NCI-H1105 (cell line): ENCODE measurements at places on chromosomes 11 and 22.

DNA sequence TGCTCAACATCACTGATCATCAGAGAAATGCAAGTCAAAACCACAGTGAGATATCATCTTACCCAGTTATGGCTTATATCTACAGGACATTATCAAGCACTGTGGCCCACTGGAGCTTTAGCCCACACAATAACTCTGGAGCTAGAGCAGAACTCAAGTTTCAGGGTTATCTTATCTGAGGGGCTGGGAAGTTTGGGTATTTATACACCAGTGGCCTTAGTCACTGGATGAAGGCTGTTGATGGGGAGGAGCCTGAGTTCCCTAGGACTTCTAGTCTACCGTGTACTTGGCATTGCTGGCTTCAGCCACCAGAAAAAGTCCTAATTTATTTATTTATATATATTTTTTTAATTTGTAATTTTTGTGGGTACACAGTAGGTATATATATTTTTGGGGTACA, 19.3 kb downstream of the HSD17B12 start:
- DNase-seq, result no peak

DNA sequence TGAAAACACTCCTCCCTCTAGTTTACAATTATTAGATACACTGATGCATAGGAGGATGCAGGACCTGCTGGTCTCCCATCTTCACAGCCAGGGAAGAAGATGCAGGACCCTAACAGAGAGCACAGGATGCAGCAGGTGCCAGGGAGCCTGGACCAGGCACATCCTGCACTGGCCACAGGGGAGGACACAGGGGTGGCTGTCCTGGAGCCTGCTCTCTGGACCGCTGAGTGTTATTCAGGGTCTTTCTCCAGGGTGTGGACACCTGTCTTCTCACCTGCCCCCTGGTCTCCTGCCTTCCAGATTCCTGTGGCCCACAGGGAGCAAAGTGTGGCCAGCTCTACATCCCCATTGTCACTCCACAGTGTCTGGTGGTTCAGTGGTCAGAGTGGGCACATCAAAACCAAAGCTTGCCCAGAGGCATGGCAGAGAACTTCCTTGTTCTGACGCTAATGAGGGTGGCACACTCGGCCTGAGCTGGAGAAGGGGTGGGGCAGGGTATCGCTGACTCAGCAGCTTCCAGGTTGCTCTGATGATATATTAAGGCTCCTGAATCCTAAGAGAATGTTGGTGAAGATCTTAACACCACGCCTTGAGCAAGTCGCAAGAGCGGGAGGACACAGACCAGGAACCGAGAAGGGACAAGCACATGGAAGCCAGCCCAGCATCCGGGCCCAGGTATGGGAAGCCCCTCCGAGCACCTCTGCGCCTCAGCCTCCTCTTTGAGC, at the start of gene APOBEC3A:
Gene APOBEC3A (plus strand): TSS at position 564 of the 725 bp plus-strand sequence. CDS start 83 bp downstream, at position 647.
- no peak for DNase-seq

DNA sequence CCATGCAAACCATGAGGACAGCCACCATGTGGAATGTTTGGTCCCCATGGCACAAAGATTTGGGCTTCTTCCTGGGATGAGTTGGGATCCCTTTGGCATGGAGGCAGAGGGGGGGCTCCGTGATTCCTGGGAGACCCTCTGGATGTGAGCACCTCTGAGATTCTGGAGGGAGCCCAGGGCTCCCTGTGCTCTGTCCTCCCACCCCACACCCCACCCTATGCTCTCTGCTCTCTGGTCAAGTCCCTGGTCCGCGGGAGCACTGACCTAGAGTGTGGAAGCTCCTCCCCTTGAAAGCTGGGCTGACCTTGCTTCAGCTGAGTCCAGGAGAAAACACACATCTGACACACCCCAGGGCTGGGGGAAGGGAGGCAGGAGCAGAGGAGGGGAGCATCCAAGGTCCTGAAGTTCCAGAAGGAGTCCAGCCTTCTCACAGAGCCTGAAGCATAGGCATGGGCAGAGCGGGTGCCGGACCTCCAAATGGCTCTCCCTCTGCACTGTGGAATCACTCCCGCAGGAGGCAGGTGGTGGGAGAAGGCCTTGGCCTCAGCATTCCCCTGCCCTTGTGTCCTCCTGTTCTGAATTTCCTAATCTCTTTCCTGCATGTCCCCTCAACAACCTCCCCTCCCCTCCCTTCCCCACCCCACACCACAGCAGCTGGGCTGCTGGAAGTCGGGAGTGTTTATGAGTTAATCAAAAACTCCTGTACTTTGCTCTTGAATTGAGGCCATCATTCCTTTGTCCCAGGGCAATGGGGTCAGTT, 25.7 kb upstream of the OAF start:
- no peak for DNase-seq

- DNase-seq, result no peak
Measured at GRCh38 chr22:48842976-48843375, 984.7 kb downstream of the BRD1 start.

DNA sequence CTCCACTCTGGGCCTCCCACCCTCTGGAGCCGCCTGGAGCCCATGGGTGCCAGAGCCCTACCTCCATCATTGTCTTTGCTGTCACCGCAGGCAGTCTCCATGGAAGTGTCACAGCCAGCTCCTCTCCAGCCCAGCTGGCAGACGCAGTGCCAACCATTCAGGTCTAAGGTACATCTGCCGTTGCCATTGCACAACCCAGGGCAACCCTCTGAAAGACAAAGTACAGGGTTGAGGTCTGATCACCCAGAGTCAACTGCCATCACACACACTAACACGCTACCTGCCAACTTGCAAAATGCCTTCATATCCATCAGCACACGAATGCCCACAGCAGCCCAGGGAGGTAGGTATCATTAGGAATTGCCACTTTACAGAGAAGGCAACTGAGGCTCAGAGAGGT, 196.3 kb upstream of the NARS2 start:
- no peak for DNase-seq

- no peak for DNase-seq
Measured at GRCh38 chr22:27336151-27337090, 465.1 kb downstream of the MN1 start.

DNA sequence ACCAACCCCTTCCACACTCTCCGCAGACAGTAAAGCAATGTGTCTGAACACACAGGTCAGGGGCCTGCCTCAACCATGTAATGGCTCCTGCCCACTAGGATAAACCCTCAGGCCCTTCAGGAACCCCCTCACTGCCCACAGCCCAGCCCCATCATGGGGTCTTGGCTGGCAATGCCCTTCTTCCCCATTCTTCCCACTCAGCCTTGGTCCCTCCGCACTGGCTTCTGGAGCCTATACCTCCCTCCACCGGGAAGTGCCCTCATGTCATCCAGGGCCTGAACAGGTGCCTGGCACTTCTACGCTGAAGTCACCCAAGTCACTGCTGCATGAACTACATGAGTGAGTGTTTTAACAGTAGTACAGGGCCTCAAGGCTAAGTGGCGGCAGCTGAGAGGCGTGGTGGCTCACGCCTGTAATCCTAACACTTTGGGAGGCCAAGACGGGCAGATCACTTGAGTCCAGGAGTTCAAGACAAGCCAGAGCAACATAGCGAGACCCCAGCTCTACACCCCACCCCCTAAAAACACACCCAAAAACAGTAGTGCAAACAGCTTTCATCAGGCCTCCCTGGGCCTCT, 74.8 kb upstream of the PITPNB start:
- no peak for DNase-seq

- DNase-seq, result no peak
Measured at GRCh38 chr22:29105468-29105867, 32.6 kb downstream of the KREMEN1 start.

GRCh38 chr11:106466521-106467080, 389.1 kb downstream of the AASDHPPT start:
- DNase-seq, result no peak

- DNase-seq, result no peak
Measured at GRCh38 chr22:43889201-43889859, 2.5 kb downstream of the PNPLA5 start.
